Kasumi-1 (cell line): ENCODE measurements at places on chromosomes 7 and 10.
A peak's percentile ranks its signal among the peaks of the same experiment; 100 is the strongest.

GRCh38 chr10:44478040-44478439 is 93.1 kb upstream of the CXCL12 start:
- DNase-seq: no peak

GRCh38 chr7:28507525-28508282 is 95.4 kb downstream of the CREB5 start:
- no peak for DNase-seq

DNA sequence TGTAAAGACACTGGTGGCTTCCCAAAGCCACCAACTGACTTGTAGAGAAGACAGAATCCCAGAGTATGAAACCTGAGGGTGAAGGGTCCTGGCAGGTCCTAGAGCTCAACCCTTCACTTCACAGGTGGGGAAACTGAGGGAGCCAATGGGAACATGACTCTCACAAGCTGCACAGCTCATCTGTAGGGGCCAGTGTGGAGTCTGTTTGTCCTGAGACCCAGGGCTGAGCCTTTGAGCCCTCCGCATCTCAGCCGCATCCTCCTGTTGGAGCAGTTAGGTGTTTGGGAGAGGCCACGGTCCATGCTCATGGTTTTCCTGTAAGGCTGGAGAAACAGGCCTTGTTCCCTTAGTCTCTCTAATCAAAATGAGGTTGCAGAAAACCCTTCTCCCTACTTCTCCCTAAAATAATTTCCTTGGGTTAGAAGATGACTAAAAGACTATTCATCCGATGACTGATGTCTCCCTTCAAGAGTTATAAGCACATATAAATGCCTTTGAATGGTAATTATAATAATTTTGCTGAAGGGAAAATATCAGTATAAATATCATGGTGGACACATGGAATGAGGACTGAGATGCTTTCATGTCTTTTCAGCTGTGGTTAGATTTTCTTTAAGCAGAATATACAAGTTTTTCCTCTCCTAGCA is 10.3 kb downstream of the HTRA1 start:
- no peak for DNase-seq

DNA sequence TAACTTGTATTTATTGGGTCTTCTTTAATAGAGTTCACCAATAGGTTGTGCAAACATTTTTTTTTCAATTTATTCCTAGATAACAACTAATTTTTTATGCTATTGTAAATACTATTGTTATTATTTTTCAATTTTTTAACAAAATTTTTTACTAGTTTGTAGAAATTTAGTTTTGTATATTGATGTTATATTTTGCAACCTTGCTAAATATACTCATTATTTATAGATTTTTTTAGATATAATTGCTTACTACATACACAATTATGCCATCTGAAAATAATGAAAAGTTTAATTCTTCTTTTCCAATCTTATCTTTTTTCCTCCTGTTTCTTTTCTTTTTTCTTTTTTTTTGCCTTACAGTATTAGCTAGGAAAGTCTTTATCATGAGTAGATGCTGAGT is 216.9 kb downstream of the SLC25A13 start:
- no peak for DNase-seq

DNA sequence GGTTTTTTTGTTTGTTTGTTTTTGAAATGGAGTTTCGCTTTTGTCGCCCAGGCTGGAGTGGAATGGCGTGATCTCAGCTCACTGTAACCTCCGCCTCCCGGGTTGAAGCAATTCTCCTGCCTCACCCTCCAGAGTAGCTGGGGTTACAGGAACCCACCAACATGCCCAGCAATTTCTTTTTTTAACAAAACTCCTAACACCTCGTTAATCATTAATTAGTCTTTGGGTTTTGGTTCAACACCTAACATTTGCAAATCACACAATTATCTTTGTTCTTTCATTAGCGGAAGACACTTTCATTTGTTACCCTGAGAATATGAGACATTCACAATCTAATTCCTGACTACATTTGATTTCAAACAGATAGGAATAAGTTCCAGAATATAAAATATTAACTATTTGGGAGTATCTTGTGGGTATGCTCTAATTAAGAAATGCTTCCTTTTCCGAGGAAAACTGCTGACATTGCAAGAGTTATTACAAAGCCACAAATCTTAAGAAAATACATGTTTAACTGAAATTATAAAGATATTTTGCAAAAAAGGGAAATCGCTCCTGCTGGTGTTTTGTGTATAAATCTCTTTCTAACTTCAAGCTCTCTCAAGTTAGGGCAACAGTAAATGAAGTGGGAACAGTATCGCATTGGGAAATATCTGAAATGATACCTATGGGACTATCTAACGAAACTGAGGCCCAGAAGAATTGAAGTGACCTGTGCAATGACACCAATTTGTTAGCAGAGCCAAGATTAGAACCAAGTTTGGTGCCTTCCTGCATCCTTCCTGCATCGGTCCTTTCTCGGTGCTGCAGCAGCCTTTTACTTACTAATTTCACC is 1.2 kb upstream of the LSM8 start:
- DNase-seq: peak; percentile 33

GRCh38 chr7:116218051-116218645 is 7.8 kb downstream of the TES start:
- no peak for DNase-seq

- DNase-seq: peak; percentile 76
These were observed 218.9 kb downstream of the DOCK4 start for GRCh38 chr7:111987115-111987826.

- no peak for DNase-seq
These were observed 35.5 kb upstream of the DRGX start for GRCh38 chr10:49431426-49431825.

DNA sequence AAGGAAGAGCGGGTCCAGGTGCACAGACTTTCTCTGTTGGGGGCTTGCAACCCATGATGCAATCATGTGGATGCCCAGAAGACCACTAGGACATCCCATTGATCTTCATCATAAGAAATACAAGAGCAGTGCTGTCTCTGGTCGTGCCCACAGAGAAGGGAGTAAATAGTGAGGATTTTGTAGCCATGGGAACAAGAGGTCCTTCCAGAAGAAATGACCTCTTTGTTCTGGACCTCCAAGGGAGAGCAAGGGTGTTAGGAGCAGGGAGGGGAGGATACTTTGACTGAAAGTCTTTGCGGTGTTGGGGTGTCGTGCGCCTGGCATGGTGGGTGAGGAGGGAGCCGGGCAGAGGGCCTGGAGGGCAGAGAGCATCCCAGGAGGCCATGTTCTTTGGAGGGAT is 55.0 kb upstream of the EN2 start:
- DNase-seq: no peak

- DNase-seq: no peak
These were observed 40.8 kb downstream of the INPP5A start for GRCh38 chr10:132578287-132578951.

DNA sequence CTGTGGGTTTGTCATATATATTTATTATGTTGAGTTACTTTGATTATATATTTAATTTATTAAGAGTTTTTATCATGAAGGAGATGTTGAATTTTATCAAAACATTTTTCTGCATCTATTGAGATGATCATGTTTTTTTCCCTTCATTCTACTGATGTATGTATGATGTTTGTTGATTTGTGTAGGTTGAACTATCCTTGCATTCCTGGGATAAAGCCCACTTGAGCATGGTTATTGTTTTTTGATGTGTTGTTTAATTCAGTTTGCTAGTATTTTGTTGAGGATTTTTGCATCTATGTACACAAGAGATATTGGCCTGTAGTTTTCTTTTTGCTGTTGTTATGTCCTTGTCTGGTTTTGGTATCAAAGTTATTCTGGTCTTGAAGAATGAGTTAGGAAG is 31.1 kb downstream of the SCART1 start:
- DNase-seq: no peak

DNA sequence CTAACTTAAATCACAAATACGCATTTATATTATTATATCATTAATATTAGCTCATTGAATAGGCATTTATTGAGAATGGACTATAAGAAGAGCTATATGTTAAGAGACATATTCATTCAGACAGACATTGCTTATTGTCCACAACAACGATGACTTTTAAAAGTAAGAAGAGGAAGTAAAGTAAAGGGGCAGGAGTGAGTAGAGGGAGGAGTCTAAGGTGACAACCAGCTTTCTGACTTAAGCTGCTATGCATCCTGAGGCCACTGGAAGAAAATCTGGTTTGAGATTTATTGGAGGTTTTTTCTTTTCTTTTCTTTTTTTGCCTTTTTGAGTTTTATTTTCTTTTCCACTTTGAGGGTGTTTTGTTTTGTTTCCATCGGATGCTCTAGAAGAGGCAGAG is 723.5 kb downstream of the GRM8 start:
- peak; percentile 18 for DNase-seq

DNA sequence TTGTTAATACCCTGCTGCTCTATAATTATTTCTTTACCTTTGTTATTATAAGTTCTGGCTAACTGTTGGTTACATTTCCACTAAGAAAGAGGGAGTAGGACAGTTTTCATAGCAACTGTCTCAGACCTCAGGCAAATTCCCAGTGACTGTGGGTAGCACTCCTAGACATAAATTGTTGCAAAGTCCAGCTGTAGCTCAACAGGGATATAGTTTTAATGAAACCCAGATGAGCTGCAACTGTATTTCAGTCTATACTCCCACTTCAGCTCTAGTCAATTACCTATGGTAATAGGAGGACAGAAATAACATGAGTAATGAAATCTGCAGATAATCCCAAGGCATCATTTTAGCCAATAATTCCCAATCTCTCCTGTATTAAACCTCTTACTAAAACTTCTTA is 103.0 kb upstream of the SEMA3A start:
- no peak for DNase-seq

- DNase-seq: no peak
These were observed 72.4 kb upstream of the KDM7A start for GRCh38 chr7:140249036-140249806.

DNA sequence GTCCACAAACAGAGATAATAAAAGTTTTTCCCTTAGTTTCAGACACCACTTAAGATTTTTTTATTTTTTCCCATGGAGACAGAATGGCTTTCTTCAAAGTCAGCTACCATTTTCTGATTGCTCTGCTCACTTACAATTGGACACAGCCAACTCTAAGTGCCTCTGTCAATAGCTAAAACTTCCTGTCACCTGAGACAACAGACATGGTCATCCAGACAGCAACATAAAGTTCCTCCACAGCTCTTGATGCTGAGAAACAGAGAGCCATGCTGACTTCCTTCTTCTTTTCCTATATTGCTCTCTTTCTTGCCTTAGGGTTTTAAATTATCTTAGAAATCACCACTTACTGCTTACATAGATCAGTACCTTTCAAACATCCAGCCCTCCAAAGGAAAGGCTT is 12.0 kb downstream of the ZNF800 start:
- DNase-seq: peak; percentile 28

GRCh38 chr7:152054367-152055230 is 29.1 kb downstream of the GALNT11 start:
- DNase-seq: no peak

GRCh38 chr10:91907033-91907594 is 2.2 kb downstream of the FGFBP3 start:
- DNase-seq: no peak

- no peak for DNase-seq
These were observed 3.4 kb downstream of the KLF6 start for GRCh38 chr10:3781468-3782145.

GRCh38 chr7:111789048-111789320 is 226.7 kb upstream of the IMMP2L start:
- DNase-seq: no peak

DNA sequence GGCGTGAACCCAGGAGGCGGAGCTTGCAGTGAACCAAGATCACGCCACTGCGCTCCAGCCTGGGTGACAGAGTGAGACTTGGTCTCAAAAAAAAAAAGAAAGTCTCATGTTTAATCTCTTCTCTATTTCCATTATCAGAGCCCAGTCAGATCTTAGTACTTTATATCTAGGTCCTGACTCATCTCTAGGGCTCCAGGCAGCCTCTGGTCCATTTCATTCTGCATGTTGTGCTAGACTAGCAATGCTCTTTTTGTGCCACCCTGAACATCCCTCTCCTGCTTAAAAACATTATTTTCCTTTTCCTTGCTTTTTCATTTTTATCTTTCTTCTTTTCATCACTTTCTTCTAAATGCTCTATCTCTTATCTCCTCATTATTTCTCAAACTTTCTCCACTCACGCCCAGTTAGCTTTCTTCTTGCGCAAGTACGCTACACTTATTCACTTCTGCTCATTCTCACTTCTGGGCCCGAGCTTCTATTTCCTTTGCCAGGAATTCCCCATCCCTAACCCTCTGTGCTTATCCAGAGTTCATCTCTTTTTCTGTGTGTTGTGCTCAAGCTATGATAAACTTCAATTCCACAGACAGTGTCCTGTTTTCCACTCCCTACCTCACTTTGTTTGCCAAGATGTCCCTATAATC is 63.9 kb downstream of the BTAF1 start:
- DNase-seq: no peak

GRCh38 chr7:6272481-6273323 is at the start of gene CYTH3:
TSS of gene CYTH3 (minus strand) at chr7:6272624. CDS start at chr7:6272507, 117 bp downstream.
- DNase-seq: no peak

DNA sequence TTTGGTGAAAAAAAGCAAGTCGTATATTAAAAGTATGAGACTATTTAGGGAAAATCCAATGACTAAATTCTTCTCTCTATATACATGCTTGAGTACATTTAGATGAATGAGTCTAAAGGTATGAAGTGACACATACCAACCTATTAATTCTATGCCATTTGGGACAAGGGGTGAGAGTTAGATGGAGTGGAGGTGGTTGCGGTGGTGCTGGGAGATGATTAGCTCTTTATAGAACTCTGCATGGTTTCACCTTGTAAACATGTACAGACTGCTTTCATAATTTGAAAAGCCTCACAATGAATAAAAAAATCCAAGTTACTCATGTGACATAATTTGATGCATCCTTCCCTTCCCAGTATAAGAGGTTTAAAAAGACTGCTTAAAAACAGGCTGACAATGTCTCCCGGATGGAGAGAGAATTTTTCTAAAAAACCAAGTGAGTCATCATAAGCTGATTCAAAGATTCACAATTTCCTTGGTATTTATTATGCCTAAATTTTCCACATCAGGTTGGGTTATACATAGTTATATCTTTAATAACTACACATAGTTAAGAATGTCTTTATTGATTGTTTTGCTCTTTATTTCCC is 572.8 kb downstream of the REEP3 start:
- no peak for DNase-seq

GRCh38 chr7:40475681-40475982 is 340.8 kb downstream of the SUGCT start:
- DNase-seq: no peak

GRCh38 chr10:93535293-93535692 is 31.2 kb upstream of the FFAR4 start:
- DNase-seq: no peak

GRCh38 chr7:79868010-79868409 is 266.6 kb upstream of the GNAI1 start:
- DNase-seq: no peak

- no peak for DNase-seq
These were observed 103.7 kb upstream of the ZPBP start for GRCh38 chr7:50196719-50197118.

- DNase-seq: no peak
These were observed 68.3 kb upstream of the AMPH start for GRCh38 chr7:38699471-38699870.

DNA sequence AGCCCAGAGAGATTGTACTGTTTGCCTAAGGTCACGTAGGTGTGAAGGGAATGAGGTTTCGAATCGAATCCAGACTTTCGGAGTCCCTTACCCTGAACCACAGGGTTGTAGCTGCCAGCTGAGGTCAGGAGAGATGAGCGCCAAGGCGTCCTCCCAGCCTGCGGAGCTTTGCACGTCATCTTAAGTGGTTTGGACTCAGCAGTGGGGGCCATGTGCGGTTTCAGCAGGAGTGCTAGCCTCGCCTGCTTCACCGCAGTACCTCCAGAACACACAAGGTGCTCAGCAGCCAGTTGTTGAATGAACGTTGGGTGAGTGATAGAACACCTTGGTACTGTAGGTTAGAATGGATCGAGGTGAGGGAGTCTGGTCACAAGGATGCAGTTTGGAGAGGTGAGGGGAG is 74.9 kb upstream of the PPIF start:
- DNase-seq: no peak
